SIG-M5 (cell line): ENCODE measurements at places on chromosomes 2 and 18.

DNA sequence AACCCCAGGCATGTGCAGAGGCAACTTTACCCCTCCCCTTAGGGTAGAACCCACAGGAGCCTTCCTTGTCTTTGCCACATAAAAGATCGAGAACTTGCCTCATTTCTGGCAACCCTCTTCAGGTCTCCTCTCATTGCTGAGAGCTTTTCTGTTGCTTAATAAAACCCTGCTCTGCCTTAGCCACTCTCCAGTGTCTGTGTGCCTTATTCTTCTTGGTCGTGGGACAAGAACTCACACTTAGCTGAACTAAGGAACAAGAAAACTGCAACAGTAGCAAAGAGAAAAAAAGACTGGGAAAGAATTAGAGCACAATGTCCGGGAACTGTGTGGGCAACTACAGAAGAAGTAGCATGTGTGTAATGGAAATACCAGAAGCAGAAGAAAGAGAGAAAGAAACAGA is 56.2 kb upstream of the SMIM21 start:
- no peak for DNase-seq

GRCh38 chr2:189164746-189165145 is 14.8 kb downstream of the COL5A2 start:
- DNase-seq = no peak

- DNase-seq = no peak
These were observed 20.5 kb downstream of the NR4A2 start for GRCh38 chr2:156311976-156312375.

DNA sequence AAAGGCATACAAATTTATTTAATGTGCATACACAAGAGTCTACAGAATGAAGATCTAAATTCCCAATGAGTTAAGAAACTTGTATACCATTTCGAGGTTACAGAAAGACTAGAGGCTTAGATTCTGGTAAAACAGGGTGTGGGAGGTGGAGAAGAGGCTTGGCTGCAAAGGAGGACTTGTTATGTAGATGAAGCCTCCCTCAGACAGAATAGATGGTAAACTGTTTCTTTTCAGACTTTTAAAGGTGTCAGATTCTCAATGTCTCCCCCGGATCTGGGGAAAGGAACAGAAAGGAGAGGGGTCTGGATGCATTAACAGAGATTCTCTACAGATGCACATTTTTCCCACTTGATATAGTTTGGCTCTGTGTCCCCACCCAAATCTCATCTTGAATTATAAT is 126.0 kb downstream of the ST6GAL2 start:
- no peak for DNase-seq

GRCh38 chr2:10504370-10504993 is 56.4 kb upstream of the ODC1 start:
- DNase-seq = no peak

GRCh38 chr2:34320056-34320455 is 721.0 kb upstream of the FAM98A start:
- DNase-seq = no peak

GRCh38 chr2:148282201-148282600 is 261.3 kb downstream of the MBD5 start:
- DNase-seq = no peak

DNA sequence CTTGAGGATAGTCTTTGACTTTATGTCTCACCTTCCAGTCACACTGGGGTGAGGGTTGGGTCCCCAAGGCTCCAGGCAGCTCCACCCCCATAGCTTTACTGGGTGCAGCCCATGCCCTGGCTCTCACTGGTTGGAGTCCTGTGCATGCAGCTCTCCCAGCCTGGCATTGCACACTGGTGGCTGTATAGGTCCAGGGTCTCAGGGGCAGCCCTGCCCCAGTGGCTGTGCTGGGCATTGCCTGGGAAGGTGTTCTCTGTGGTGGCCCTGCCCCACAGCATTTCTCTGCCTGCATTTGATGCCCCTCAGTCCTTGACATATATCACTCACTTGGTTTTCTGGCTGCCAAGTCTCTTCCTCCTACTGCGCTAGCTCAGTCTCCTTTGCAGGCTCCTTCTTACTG is 21.2 kb downstream of the MPHOSPH10 start:
- no peak for DNase-seq

DNA sequence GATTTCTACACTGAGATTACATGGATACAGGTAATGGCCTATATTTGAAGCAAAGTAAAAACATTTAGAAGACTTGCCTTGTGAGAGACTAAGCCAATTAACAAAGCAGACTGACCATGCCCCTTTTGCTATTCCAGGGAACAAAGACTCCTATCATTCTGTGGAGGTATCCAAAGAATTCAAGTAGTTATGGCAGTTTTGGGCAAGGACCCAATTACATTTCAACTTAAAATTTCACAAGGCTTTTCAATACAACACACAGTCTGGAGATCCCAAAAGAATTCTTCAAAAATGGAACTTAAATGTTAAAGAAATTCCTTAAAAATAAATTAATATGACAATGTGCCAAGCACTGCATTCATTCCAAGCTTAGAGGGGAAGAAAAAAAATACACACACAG is 109.2 kb upstream of the CHRNA1 start:
- DNase-seq = no peak

DNA sequence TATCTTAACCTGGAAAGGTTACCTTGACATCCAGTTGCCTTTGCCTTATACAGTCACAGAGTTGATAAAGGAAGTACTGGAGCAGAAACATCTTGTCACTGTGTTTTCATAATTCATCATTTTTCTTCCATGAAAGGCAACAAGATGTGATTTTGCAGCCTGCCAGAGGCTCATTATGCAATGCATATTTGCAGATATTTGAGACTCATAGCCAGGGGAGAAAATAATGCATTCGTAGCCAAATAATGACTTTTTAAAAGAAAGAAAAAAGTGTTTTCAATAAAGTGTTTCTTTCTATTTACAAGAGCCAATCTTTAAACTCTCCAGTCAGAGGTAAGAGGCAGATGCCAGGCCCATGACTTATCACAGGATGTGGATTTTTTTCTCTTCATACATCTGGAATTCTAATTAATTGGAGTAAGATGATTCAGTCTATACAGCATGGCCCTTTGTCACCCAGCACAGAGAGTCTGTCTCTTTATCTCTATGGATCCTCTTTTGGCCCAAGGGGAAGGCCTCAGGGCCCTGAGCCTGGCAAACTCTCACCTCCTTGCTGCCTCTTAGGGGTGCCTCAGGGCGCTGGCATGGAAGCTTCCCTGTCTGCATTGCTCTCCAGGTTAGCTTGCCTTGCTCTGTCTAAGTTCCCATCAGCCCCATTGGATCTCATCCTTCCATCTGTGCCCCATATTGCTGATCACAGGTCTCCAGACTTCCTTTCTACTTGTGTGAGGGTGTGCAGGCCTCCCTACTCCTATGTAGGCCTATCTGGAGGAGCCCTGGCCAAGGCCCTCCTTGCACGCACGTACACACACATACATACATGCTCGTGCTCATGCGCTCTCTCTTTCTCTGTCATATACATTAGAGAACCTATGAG is 247.7 kb downstream of the TPGS2 start:
- DNase-seq = no peak

DNA sequence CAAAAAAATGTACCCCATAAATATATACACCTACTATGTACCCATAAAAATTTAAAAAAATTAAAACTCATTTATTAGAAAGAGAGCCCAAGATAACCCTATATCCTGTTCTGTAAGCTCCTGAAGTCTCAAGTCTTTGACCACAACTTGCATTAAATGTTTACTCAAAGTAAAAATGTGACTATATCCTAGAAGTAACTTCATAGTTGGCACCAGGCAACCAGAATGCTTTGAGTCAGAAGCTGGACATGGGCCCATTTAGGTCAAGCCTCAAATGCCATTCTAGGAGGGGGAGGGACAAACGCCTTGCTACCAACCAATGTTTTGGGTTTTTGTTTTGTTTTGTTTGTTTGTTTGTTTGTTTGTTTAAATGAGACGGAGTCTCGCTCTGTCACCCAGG is 9.3 kb upstream of the TBC1D8 start:
- DNase-seq = no peak

GRCh38 chr2:10184421-10184820 is 61.9 kb downstream of the RRM2 start:
- DNase-seq = no peak

DNA sequence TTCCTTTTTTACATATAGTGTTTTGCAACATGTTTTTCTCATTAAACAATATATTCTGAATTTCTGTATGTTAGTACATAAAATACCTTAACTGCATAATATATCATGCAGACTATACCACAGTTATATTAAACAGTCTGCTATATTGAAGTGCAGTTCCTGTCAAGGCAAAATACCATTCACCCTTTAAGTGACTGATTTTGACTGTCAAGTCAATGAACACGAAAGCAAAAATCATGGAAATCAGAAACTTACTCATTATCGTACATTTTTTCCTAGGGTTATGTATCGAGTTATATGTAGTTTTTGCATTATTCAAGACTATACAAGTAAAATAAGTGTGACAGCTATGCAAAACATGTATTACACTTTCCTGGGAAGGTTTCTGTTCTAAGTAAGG is 361.6 kb upstream of the MAP2 start:
- no peak for DNase-seq

GRCh38 chr2:70328921-70329561 is 27.2 kb upstream of the FAM136A start:
- no peak for DNase-seq

DNA sequence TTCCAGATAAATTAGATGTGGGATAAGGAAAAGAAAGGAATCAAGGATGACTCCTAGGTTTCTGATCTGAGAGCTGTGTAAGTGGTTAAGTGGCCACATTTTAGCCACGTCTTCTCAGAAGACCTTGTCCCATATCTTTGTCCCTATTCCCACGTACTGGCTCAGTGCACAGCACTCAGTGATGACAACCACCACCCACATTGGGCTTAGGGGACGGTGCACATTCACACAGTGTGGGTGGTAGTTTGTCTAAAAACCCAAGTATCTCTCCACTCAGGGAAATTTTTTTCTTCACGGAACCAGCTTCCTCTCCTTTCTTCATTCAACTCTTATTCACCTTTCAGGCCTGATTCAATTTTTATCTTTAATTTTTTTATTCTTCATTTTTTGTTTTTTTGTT is 30.6 kb upstream of the GCC2 start:
- DNase-seq = no peak

DNA sequence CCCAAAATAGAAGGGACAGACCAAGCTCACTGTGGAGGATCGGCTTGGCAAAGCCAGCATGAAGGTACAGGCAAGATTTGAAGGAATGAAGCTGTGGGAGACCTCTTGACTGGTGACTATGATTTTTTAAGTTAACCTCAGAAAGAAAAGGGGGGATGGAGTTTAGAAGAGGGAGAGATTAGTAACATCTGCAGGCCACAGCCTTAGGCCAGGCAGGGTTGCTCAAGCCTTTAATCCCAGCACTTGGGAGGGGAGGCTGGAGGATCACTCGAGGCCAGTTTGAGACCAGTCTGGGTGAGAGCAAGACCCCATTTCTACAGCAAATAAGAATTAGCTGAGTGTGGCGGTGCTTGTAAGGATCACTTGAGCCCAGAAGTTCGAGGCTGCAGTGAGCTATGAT is 46.6 kb downstream of the ZNF532 start:
- DNase-seq = no peak

- DNase-seq = no peak
These were observed 87.2 kb upstream of the POU3F3 start for GRCh38 chr2:104766683-104767082.

GRCh38 chr2:101809698-101810097 is 112.2 kb downstream of the MAP4K4 start:
- DNase-seq = no peak

GRCh38 chr18:47036298-47036874 is 965 bp upstream of the ELOA2 start:
- no peak for DNase-seq

DNA sequence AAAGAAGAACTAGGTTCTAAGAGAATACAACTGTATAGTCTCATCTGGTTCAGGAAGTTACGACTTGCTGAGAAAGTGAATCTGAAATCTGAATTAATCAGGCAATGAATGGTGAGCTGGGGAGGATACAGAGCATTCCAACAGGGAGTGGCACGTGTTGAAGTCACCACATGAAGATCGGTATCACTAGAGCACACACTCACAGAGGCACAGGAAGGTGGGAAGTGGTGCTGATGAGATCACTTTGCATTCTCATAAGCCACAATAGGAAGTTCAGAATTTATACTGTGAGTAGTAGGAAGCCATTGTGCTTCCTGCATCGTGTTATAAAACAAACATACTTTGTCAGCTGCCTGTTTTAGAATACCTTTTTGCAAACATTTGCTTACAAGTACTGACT is 615.0 kb upstream of the DDX18 start:
- no peak for DNase-seq

GRCh38 chr2:153543635-153544071 is 65.1 kb upstream of the RPRM start:
- DNase-seq = no peak

DNA sequence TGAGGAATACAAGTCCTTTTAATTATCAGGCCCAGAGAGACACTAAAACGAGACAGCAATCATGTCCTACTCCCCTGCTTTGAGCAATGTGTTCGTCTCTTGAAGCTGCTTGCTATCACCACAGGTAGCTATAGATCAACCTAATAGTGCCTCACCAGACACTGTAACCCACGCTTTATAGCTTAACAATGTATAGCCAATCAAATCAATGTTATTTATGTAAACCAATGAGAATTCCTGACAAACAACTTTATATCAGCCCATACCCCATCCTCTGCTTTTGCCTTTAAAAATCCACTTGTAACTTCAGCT is 26.1 kb downstream of the TMEM247 start:
- DNase-seq = no peak

GRCh38 chr2:233329489-233330135 is 22.0 kb downstream of the SAG start:
- no peak for DNase-seq

DNA sequence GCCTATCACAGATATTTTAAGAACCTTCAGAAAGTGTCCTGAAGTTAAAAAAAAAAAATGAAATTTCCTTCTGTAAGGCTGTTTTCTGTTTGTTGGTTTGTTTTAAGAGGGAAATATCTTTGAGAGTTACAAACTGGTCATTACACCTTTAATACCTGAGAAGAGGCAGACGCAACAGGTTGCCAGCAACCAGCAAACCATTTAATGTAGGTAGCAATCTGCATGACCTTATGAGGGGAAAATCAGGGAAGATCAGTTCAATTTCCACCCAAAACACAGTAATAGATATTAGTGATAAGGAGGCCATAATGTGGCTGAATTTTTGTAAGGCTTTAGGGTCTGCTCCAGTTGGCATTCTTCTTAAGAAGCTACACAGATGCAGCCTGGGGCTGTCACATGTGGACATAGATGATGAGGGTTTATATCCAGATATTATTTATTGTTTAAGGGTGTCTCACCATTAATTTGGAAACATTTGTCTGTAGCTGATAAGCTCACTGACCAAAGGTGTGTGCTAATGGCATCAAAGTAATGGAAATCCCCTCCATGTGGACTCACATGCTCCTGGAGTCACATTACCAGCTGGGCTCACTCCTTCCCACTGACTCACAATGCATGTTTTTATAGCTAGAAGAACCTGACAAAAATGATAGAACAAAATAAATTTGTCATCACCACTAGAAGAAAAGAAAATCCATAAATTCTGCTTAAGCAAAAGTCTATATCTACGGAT is 83.5 kb upstream of the DTNA start:
- DNase-seq = no peak
